Activated gamma-delta T cell treated with anti-CD3 and anti-CD28 coated beads, Interleukin-2, amount 50 U/mL, for 16 hours (primary cell): ENCODE measurements at places on chromosomes 2 and 18.

GRCh38 chr18:33051407-33051806 is 278.6 kb upstream of the KLHL14 start:
- no peak for DNase-seq

DNA sequence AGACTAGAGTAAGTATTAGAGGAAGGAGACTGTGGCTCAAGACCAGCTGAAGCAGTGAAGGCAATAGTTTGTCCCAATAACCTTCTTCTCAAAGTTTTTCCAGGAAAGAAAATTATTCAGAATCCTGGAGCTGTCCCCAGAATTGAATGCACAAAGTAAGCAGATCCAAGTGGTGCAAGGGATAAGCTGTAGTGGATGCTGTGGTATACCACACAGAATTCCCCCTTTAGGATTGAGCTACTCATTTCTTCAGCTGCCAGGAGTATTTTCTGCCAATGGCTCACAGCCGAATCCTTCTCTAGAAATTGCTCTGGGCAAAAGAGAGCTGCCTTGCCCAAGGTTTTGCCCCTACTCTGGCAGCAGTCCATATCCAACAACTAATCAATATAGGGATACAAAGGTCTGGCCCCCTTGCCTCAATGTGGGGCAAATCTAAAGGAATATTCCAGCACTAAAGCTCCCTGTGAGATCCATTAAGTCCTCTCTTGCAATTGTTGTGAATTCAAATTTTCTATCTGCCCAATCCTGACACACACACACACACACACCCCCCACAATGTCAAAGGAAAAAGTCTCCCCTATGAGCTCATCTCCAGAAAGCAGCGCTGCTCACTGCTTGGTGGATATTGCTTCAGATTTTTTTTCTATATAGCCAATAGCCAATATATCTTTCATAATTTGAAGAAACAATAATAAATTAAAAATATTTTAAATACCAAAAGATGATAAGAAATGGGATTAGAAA is 18.4 kb upstream of the TCF7L1 start:
- DNase-seq, result no peak

GRCh38 chr2:62992561-62992960 is 58.1 kb upstream of the OTX1 start:
- DNase-seq, result no peak

DNA sequence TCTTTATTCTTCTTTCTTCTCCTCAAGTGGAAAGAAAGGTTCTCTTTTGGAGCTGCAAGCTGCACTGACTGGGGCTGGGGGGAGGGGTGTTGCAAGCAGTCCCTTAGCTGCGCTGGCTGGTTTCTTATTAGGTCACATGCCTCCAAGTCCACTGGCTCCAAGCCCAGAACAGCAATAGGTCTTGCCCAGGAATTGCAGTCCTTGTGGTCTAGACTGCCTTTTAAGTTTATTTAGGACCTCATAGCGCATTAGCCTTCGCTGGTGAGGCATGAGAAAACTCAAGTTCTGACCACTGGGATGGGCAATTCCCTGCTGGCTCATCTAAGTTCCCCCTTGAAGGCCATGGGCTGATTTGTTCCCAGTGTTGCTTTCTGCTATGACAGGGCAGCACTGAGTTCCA is 138.6 kb upstream of the SCN7A start:
- DNase-seq, result no peak

DNA sequence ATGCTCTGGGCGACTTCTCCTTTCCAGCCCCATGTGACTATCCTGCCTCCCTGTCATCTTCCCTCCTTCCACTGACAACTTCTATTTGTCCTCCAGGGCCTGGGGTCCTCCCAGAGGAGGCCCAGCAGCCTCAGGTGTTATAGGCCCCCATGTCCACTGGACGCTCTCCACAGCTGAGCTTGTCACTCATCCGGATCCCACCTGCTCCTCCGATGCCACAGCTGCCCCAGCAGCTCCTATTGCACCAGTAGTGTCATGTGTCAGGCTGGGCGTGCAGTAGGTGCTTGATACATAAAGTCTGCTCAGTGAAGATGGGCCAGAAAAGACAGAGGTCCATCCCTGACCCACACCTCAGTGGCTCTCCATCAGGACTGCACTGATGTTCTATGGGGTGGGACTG is 305.7 kb upstream of the MYT1L start:
- no peak for DNase-seq

DNA sequence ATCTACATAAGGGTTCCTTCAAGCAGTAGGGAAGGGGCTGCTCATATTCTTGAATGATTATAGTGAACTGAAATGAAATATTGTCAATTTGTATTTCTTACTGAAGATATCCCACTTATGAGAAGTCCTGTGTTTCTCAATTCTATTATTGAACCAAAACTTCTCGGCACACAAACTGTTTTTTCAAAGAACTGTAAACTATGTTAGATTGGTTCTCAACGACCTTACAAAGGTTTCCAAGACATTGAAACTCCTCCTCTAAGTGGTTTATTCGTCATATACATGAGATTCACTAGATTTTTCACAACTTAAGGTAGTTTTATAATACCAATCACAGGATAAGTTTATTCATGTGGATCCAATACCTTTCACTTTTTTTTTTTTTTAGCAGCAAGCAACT is 1.4 kb downstream of the CCL20 start:
- no peak for DNase-seq

DNA sequence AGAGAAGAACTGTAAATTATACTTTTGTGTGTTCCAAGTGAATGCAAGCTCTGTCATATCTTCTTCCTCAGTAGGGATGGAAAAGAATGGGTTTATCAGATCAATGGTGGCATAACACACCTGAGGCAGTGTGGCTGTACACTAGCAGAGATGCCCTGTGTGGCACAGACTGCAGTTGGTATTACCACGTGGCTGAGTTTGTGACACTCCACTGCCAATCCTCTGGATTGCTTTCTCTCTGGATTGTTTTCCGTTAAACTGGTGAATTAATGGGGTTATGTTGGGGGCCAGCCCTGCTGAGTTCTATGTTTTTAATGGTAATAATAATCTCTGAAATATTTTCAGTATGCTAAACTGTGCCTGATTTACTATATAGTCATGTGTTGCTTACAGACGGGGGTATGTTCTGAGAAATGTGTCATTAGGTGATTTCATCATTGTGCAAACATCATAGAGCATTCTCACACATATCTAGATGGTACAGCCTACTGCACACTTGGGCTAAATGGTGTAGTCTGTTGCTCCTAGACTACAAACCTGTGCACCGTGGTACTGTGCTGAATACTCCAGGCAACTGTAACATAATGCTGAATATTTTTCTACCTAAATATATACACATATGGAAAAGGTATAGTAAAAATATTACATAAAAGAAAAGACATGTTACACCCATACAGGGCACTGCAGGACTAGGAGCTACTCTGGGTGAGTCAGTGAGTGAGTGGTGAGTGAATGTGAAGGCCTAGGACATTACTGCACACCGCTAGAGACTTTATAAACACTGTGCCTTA is 84.7 kb upstream of the ST6GAL2 start:
- DNase-seq, result no peak

- no peak for DNase-seq
Observed at GRCh38 chr2:42829671-42830440, 37.5 kb upstream of the HAAO start.

GRCh38 chr2:187362151-187362550 is 85.9 kb downstream of the CALCRL start:
- no peak for DNase-seq

GRCh38 chr2:40304340-40304739 is 147.6 kb downstream of the SLC8A1 start:
- no peak for DNase-seq

DNA sequence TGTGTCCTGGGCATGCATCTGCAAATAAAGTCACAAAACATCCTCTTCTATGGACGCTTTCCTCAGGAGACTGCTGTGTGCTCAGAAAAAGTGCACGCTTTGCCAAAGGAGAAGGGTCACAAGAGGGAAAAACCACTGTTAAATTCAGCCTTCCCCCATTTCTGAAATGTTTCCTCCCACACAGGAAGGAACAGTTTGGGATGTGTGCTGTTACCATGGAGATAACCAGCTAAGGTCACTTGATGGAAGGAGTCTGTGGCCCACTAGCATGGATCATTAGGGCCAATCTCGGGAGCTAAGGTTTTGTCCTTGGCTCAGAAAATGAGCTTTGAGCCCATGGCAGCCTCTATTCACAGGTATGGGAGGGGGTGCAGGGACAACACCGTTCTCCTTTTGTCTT is 5.6 kb downstream of the KCNE4 start:
- DNase-seq, result no peak

- DNase-seq, result no peak
Observed at GRCh38 chr2:128169497-128169896, 78.5 kb downstream of the UGGT1 start.

DNA sequence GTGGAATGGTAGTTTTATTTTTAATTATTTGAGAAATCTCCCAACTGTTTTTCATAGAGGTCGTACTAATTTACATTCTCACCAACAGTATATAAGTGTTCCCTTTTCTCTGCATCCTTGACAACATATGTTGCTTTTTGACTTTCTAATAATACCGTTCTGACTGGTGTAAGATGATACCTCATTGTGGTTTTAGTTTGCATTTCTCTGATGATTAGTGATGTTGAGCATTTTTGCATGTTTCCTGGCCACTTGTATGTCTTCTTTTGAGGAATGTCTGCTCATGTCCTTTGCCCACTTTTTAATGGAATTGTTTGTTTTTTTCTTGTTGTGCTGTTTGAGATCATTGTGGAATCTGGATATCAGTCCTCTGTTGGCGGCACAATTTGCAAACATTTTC is 242.5 kb downstream of the ZNF521 start:
- DNase-seq, result no peak

DNA sequence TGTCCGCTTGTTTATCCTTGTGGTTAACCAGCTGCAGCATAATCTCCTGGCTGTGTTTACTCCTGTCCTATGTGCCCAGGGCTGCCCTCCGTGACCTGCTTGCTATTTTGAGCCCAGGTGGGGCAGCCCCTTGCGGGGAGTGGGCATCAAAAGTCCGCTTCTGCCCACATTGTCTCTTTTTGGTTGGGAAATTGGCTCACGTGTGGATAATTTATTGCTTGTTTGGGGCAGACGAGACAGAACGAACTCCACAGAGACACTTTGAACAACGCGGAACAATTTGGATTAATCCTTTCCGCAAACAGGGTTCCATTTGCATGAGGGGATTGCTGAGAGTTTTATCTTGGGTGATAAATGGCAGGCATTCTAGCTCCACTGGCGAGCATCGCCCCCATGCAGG is 8.1 kb upstream of the CXCR4 start:
- no peak for DNase-seq

DNA sequence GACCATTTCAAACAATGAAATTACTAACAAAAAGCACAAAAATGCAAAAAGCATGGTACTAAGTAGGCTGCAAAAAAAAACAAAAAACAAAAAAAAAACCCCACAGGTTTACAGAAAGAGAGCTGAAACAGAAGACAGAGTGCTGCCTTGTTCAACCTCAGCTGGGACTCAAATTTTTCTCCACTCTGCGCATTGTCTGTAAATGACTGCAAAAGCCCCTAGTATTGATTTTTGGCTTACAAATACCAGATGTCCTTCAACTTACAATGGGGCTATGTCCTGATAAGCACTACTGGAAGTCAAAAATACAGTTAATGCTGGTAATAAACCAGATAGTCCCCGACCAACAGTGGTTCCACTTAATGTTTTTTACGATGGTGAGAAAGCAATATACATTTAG is 42.2 kb downstream of the UBE2E3 start:
- no peak for DNase-seq

DNA sequence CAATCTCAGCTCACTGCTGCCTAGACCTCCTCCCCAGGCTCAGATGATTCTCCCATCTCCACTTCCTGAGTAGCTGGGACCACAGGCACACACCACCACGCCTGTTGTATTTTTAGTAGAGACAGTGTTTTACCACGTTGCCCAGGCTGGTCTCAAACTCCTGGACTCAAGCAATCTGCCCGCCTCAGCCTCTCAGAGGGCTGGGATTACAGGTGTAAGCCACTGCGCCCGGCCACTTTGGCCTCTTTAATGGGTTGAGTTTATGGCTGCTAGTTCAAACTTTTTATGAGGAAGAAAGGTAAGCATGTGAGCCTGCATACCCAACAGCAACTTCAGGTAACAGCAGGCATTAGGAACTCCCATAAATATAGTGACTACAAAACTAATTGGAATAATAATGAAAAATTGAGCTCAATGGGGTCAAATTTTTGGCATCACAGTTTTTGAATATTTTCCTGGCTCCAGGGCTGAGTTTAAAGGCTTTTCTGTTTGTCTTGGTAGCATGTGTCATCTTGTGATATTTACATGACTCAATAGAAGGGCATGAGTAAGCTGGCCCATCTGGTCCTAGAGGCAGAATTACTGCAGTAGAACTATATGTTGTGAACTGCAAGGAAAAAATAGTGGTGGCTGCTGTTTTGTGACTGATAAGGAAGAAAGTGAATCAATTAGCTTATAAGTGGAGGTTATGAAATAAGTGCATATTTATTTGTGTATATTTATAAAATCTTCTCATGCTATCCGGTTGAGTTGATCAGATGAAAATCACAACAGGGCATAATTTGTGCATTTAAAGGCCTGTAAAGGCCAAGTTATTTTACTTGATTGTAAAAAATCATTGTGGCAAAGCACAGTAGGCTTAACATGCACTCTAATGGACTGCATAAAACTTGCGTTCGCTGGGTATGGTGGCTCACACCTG is 24.8 kb downstream of the GALM start:
- DNase-seq, result no peak

DNA sequence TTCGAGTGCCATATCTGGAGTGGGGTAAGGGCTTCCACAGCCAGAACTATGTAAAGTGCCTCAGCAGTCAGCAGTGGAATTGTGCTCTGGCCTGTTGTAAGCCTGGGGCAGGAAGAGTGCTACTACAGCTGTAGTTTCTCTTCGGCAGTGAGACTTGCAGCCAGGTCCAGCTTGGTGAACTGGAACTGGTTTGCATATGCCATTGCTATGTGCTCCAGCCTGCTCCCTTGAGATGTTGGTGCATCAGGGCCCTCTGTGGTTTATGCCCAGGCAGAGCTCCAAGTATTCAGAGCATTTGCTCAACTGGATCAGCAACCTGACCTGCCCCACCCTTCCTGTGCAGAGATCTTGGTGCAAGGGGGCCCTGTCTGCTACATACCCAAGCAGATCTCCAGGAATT is 47.8 kb downstream of the ZNF804A start:
- no peak for DNase-seq
